Cardiac septum (tissue), 1 donor: ENCODE measurements at places on chromosomes 16 and 17. TPM values are rescaled to one million over a fixed set of nuclear protein-coding genes. Genes with fewer than 3 reads are reported as not detected.

DNA sequence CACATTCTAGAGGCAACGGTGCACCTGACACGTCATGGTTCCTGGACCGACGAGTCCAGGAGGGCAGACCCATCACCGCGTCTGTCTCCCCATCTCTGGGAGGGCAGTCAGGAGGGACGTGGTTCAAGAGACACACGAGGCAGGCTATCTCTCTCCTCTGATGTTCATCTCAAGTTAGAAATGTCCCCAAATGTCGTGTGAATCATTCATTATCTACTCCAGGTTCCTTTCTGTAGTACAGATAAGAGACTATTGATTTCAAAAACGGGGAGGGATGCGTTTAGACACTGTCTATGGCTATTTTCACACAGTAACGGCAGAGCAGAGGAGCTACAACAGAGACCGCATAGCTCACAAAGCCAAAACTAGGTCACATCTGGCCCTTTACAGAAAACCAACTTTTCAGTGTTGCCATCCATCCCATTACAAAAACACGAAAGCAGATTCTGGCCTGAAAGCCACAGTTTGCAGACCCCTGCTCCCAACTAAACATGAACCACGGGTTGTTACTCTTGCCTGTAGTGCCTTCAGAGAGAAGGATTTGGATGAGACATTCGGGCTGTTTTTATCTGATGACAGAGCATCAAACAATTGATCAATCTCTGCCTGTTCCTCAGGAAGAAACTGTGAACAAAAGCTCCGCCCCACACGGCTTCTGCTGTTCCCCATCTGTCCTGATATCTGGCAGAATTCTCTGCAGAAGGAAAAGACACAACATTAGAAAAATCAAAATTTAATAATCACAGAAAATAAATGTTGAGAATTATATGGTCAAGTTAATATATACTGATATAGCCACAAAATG, 6.8 kb downstream of the MEAK7 start:
- peak; percentile 9 for DNase-seq

- peak; percentile 36 for DNase-seq
Measured at GRCh38 chr17:79618383-79619067, 7.7 kb upstream of the RBFOX3 start.

DNA sequence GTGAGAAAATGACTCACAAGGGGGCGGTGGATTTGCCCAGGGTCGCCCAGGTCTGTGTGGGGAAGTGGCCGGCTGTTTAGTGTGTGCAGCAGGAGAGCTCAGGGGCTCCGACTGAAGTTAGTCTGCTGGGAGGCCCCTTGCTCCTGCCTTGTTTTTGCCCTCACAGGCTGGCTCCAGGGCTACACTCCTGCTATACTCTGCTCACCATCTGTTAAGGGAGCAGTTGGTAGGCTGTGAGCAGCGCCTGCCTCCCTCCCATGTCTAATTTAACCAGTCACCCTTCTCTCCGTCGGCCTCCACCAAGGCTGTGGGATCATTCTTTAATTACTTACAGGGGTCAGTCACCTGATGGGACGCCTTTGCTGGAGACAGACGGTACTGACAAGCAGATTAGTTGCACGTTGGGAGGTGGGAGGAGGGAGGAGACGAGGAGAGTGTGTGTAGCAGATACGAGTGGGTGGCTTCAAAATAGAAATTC, 35.5 kb downstream of the KSR1 start:
- no peak for DNase-seq

GRCh38 chr17:28532050-28532960, 20.1 kb downstream of the UNC119 start:
- no peak for DNase-seq

- DNase-seq, result no peak
Measured at GRCh38 chr16:84699147-84699711, 571 bp upstream of the USP10 start.

- DNase-seq, result no peak
Measured at GRCh38 chr17:62578757-62579487, 48.5 kb upstream of the MRC2 start.

GRCh38 chr16:24775455-24775854, 46.0 kb downstream of the TNRC6A start:
- DNase-seq, result no peak

Gene RND2
- total RNA-seq, result 0.89 TPM

Gene CPHXL2
- total RNA-seq, result not detected

DNA sequence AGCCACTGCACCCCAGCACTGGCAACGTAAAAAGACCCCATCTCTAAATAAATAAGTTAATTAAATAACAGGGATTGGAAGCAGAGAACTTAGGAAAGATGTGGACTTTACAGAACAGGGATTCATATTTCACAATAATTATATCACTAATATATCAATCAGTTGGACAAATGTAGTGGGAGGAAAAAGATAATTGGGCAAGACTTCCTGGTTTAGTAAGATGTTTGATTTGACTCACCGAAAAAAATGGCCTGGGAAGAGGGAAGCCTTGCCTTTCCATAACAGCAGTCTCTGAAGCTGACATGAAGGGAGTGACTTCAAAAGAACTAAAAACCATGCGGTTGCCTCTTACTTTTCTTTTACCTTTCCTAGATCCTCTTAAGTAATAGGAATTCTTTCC, 15.2 kb upstream of the C17orf78 start:
- DNase-seq, result no peak

Gene INCA1
- 1.8 TPM for total RNA-seq

Gene SUPT6H
- total RNA-seq, result 48.4 TPM

Gene TNRC6A
- 35.6 TPM for total RNA-seq

DNA sequence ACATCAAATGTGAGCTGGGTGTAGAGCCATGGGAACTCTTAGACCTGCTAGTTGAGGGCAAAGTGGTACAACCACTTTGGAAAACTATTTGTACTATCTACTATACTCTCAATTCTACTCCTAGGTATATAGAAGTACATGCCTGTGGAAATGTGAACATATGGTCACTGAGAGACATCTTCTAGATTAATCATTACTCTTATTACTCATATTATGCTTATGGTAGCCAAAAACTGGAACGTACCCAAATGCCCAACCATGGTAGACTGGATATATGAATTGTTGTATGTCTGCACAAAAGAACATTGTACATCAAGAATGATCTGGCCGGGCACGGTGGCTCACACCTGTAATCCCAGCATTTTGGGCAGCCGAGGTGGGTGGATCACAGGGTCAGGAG, 2.7 kb downstream of the WDR45B start:
- DNase-seq, result no peak

Gene TP53TG3C
- not detected for total RNA-seq

DNA sequence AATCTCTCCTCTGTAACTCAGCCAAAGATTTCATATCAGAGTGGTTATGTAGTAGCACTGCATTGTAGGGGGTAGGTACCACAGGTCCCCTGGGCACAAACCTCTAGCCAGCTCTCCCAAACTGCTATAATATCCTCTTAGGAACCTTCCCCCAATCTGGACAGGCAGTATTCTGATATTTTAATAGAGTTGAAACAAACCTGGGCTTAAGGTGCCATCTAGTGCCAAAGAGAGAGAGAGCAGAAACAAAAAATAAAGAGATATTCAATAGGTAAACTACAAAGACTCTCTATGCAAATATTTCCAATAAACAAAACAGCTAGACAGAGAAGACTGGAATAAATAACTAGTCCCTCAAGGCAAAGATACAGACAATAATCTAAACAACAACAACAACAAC, 1070.0 kb downstream of the CDH11 start:
- DNase-seq, result no peak

- DNase-seq, result no peak
Measured at GRCh38 chr16:73915935-73916334, 380.7 kb upstream of the PSMD7 start.

DNA sequence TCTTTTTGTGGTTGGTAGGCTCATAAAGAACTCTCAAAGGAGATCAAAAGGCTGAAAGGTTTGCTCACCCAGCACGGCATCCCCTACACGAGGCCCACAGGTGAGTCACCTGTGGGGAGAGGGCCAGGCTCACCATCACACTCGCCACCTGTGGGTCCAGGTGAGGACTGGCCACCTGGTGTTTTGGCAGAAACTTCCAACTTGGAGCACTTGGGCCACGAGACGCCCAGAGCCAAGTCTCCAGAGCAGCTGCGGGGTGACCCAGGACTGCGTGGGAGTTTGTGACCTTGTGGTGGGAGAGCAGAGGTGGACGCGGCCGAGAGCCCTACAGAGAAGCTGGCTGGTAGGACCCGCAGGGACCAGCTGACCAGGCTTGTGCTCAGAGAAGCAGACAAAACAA, 11.1 kb downstream of the GNPTG start:
- no peak for DNase-seq

- peak; percentile 71 for DNase-seq
Measured at GRCh38 chr16:49635591-49636581, 220.0 kb downstream of the ZNF423 start.

DNA sequence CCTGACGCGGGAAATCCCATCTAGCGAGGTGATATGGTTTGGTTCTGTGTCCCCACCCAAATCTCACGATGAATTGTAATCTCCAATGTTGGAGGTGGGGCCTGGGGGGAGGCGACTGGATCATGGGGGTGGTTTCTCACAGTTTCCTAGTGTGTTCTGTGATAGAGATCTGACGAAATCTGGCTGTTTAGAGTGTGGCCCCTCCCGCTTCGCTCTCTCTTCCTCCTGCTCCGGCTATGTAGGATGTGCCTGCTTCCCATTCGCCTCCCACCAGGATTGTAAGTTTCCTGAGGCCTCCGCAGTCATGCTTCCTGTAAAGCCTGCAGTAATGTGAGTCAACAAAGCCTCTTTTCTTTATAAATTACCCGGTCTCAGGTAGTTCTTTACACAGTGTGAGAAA, 31.6 kb downstream of the IFT140 start:
- no peak for DNase-seq

GRCh38 chr17:8706431-8706830, 38.2 kb downstream of the CCDC42 start:
- DNase-seq, result no peak

Gene GDPD1
- 1.2 TPM for total RNA-seq

Gene MAP3K3
- total RNA-seq, result 101 TPM
